ENCODE measurements at places on chromosomes 16 and 17.
A peak's percentile ranks its signal among the peaks of the same experiment; 100 is the strongest.

DNA sequence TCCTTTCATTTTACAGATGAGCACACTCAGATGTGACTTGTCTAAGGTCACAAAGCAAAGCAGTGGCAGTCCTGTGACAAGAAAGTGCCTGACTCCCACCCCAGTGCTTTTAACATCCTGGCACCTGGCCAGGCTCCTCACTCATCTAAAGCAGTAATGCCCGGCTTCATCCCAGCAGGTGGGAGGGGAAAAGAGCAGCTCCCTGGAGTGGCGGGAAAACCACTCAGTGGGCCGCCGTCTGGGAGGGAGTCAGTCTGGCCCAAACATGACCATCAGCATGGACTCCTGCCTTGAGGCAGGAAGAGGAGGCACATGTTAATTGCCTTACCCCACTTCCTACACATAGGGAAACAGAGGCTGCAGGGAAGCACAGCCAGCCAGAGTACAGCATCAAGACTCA lies 2.6 kb downstream of the PCGF2 start:
- no peak for DNase-seq

GRCh38 chr17:12765548-12765947 lies 23.8 kb upstream of the ARHGAP44 start:
- peak; percentile 6 for DNase-seq

- DNase-seq, result no peak
Observed at GRCh38 chr16:4082474-4083044, 33.7 kb downstream of the ADCY9 start.

DNA sequence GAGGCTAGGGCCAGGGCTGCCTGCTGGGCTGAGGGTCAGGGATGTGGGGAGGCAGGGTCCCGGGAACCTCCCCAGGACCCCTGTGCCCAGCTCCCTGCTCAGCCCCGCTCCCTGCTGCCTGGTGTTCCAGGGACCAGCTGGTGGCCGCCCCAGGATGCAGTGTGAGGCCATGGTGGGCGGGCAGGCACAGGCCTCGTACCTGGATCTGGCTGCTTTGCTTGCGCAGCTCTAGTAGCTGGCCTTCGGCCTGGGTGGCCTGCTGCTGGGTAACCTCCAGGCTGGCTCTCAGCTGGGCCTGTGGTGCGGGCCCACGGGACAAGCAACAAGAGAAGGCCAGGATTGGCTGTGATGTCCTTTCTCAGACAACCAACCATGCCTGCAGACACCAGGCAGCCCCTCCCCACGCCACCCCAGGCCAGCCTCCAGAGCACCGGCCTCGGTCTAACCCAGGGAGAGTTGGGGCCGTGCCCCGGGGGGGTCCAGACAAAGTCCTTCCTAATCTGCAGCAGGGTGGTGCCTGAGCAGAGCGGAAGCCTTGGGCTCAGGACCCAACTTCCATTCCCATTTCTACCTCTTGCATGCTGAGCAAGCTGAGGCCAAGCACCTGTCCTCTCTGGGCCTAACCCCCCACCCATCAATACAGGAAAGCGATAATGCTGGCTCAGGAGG lies 4.1 kb downstream of the TRIM65 start:
- no peak for DNase-seq

- no peak for DNase-seq
Observed at GRCh38 chr17:41178341-41178740, 320 bp upstream of the KRTAP4-2 start.

GRCh38 chr16:88072571-88073001 lies 121.4 kb downstream of the BANP start:
- DNase-seq, result no peak

DNA sequence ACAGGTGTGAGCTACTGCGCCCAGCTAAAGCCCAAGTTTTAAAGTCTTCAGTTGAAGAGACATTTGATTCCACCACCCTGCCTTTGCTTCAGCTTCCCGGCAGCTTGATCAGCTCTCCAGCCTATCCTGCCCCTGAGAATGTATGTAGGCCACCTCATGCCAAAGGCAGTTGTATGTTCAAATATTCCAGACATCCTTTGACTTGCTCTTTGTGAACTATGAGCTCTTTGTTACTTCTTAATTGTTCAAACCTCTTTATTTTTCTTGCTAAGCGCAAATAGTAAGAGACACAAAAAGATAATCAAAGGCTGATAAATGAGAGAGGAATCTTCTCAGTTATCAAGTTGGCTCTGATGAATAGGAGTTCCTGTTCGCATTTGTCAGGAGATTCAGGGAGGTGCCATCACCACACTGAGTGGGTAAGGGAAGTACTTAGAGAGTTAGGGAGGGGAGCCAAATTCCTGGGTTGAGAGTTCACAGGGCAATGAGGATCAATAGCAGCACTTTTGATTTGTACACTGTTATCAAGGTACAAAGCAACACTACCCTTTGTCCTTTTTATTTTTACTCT lies 32.0 kb upstream of the SUPT4H1 start:
- no peak for DNase-seq

- DNase-seq, result no peak
Observed at GRCh38 chr16:31471875-31472708, at the start of gene TGFB1I1. Gene TGFB1I1, plus strand, starts transcription at chr16:31472152. Its CDS starts 37 bp downstream, at chr16:31472189.

- DNase-seq, result no peak
Observed at GRCh38 chr16:70674221-70675014, 11.4 kb downstream of the MTSS2 start.

- DNase-seq, result no peak
Observed at GRCh38 chr17:77744066-77744988, 214.2 kb upstream of the TNRC6C start.

DNA sequence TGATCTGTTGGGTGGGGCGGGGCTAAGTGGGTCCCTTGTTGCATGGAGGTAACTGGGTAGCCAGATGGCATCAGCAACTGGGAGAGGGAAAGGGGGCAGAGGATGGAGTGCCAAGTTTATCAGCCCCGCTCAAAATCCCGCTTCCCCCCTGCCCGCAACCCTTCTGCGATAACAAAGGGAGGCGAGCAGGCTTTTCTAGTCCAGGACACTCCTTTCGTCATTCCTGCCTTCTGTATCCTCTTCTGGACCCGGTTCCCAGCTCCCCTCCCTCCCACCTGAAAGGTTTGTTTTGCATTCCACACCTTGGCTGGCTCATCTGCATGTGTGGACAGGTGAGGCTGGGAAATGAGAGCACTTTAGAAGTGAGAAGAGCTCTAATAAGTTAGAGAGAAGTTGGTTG lies 53.3 kb downstream of the HLF start:
- no peak for DNase-seq

- DNase-seq, result no peak
Observed at GRCh38 chr17:80224683-80225082, 4.5 kb downstream of the SLC26A11 start.

GRCh38 chr17:72567774-72568173 lies 447.0 kb downstream of the SOX9 start:
- DNase-seq, result no peak

GRCh38 chr16:1433756-1434155 lies 2.9 kb downstream of the PERCC1 start:
- DNase-seq, result no peak

DNA sequence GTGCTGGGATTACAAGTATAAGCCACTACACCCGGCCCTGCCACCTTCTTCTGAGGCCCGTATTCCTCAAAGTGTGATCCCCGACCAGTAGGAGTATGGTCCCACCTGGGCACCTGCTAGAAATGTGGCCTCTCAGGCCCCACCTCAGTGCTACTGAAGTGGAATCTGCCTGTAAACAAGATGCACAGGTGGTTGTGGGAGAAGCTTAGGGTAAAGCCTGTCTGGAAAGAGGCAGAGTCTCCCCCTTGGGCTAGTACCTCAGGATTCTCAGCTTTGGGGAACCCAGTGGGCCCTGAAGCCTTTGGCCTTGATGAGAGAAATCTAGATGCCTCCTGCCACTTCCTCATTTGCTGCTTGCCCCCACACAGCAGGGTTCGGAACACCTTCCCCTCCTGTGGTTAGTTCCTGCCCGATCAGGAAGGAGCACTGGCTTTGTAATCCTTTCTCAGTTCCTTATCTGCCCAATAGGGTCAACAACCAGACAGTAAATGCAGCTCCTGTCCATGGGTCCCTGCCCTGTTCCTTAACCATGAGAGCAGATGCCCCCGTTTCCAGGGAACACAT lies 25.2 kb downstream of the TK2 start:
- DNase-seq, result peak; percentile 34

- DNase-seq, result no peak
Observed at GRCh38 chr17:45029758-45030423, 21.5 kb downstream of the DCAKD start.

DNA sequence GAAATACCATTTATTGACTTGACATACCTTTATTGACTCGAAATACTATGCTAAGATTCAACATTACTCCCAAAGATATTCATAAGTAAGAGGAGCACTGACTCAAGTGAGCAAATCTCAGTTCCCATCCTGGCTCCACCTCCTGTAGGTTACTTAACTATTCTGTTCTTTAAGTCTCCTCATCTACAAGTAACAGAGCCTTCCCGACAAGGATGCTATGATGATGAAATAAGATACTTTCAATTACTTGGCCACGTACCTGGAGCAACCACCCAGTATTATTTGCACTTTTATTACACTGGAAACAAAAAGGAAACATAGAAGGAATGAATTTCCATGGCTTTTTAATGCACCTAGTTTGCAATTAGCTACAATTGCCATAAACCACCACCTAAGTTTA lies 16.3 kb downstream of the KANSL1 start:
- no peak for DNase-seq

DNA sequence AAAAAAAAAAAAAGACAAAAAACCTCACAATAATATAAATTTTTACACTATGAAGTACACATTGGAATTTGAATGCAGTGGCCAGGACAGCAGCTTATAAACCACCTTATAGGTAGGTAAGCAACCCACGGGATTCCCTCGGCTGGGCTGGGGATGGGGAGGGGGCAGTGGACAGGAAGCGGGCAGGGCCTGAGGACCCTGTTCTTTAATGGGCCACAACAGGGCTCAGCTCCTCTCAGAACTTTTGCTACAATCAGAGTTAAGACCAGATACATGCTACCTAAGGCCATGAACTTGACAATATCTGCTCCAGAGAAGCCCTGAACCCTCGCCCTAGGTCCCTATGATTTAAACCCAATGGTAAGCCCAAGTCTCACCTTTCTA lies 25.1 kb downstream of the STAT5A start:
- no peak for DNase-seq

- no peak for DNase-seq
Observed at GRCh38 chr17:46160169-46160568, 33.1 kb downstream of the KANSL1 start.

DNA sequence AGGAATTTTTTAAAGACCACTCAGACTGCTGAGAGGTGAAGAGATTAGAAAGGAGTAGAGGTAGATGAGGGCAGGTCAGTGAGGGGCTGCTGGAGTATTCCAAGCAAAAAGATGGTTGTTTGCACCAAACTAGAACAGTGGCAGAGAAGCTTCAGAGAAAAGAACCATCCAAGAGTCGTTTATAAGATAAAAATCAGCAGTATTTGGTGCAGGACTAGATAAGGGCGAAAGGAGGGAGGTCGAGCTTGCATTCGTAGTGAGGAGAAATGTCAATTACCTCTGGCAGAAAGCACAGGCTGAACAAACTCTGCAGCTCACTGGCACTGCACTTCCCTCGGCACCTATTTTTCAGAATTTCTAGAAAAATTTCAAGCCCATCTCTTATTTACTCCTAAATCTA lies 9.6 kb downstream of the TEX2 start:
- no peak for DNase-seq

GRCh38 chr17:38750312-38751121 lies 2.0 kb upstream of the PSMB3 start:
- no peak for DNase-seq

DNA sequence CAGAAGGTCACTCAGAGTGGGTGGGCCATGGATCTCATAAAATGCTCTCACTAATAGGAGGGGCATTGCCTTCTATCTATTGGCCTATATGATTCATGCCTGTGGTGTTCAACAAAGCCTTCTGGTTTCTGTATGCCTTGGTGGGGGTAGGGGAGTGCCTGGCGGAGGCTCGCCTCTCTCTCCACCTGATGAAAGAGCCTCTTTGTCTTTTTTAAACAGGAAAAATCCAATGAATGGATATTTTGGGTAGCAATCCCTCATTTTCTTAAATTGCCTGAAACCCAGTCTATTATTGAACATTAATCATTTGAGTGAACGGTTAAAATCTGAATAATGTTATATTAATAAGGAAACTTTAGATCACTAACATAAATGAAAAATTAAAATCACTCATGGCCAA lies 90.6 kb downstream of the TOX3 start:
- no peak for DNase-seq

GRCh38 chr17:16040710-16041251 lies 41.2 kb downstream of the TTC19 start:
- no peak for DNase-seq

GRCh38 chr16:55418586-55418985 lies 60.4 kb upstream of the MMP2 start:
- DNase-seq, result no peak

GRCh38 chr16:4933871-4934395 lies 3.0 kb downstream of the PPL start:
- no peak for DNase-seq

DNA sequence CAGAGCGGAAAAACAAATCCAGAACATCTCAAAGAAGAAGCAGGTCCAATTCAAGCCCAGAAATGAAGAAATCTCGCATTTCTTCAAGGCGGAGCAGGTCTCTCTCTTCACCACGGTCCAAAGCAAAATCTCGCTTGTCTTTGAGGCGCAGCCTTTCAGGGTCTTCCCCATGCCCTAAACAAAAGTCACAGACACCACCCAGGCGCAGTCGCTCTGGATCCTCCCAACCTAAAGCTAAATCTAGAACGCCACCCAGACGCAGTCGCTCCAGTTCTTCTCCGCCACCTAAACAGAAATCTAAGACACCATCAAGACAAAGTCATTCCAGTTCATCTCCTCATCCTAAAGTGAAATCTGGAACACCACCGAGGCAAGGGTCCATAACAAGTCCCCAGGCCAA lies 10.3 kb downstream of the SRRM2 start:
- no peak for DNase-seq

DNA sequence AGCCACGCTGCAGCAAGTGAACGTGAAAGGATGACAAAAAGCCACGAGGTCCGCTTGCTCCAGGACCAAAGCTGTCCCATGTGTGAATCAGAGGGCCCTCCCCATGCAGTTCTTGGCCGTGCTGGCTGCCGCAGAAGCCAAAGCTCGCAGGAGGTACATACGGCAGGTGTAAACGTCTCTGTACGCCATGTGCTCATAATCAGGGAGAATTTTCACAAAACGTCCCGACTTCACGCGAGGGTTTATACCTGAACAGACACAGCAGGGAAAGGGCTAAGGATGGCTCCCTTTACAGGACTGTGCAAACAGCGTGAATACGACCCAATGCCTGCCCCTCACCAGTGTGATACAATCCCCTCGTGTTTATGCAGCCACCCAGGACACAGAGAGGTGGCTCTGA lies 25.3 kb downstream of the FBXO31 start:
- no peak for DNase-seq

- no peak for DNase-seq
Observed at GRCh38 chr16:7390974-7391373, 58.3 kb downstream of the RBFOX1 start.

DNA sequence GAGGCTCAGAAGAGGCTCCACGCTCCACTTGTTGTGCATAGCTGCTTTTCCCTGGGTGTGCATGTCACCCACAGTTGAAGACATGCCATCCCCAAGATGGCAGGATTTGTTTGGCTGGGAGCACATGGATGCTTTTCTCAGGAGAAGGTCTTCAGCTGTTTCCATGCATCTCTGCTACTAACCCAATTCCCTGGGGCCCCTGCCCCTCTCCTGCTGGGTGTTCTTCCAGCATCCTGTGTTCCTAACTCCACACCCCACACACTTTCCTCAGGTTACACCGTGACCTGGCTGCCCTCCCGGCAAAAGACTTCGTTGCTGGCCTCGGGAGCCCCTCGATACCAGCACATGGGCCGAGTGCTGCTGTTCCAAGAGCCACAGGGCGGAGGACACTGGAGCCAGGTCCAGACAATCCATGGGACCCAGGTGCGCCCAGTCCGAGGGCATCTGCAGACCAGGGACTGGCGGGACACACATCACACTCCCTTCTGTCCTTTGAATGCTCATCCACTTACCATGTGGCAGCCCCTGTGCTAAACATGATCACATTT lies 21.5 kb downstream of the ITGAL start:
- DNase-seq, result no peak
